SK-N-MC (cell line): ENCODE measurements at places on chromosomes 11 and 22.

DNA sequence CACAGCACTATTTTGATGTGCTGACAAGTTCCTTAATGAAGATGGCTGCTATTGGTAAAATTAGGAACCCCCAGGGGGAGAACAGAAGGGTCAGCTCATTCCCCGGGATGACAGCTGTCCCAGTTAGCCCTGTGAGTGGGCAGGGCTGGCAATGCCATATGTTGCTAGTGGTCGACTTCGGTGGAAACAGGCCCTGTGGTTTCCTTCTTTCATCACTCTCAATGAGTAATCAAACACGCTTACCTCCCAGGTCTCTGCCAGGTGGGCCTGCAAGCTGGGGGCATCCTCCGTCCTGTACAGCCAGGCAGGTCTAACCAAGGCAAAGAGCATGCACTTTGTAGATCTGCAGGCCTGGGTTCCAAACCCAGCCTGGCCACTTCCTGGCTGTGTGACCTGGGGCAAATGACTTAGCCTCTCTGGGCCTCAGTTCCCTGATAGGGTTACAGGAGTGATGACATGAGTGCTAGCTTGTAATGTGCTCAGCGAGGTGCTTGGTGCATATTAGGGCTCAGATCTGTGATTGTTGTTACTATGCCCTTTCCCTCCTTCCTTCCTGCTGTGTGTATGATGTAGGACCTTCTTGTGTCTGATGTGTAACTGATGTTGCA lies 85.2 kb downstream of the TSPAN18 start:
- no peak for DNase-seq

DNA sequence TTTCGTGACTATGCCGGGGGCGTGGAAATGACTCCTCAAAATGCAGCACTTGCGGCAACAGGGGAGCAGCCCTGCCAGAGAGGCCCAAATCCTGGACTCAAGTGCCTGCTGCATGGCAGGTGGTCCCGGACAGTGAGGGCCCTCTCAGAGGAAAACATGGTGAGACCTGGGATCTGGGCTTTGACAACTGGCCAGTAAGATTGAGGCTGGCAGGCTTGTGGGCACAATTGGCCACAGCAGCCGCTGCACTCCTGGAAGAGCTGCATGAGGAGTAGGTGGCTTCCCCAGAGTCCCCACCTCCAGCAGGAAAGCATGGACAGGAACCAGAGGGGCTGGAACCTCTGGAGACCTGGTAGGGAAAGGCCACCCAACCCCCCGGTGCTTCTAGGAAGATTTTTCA lies 13.4 kb downstream of the LINC01488 start:
- no peak for DNase-seq

- no peak for DNase-seq
These were observed 18.1 kb upstream of the LINC01488 start for GRCh38 chr11:69463181-69463994.

DNA sequence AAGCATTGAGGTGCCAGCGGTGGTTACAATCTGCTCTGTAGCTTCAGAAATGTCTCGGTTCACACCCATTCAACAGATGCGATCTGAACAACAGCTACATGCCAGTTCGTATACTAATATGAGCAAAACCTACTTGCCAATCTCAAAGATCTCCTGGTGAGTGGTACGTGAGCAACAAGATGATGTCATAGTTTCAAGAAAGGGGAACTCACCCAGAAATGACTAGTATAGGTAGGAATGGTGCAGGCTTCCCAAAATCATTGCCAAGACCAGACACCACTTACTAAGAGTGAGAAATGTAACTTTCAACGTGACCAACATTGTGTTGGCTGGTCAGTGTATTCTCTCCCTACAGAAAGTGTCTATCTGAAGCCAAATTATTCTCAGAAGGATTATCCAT lies 31.1 kb downstream of the OR6Q1 start:
- no peak for DNase-seq

- DNase-seq: no peak
These were observed 578 bp upstream of the NUP160 start for GRCh38 chr11:47848700-47849155.
